ENCODE measurements at places on chromosomes 5 and 9.

DNA sequence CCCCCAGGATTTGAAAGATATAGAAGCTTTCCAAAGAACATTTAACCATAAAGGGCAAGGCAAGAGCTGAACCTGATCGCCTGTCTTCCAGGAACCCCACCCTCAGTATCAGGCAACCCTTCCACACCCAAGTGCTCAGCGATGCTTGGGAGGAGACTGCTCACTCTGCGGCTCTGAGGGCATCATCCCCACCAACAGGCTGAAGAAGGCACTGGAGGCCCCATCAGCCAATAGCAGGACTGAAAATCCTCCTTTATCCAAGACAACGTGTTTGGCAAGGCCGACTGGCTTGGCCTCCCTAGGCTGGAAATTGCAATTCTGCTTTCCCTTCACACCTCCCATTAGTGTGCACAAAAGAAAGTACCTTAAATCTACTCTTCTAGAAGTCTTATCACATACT lies 1.4 kb upstream of the PPP2CA start:
- no peak for DNase-seq

GRCh38 chr9:133238851-133239532 lies 29.9 kb upstream of the OBP2B start:
- peak; percentile 80 for DNase-seq

- DNase-seq: no peak
Measured at GRCh38 chr9:116234081-116234480, 80.5 kb downstream of the PAPPA start.

GRCh38 chr5:153998010-153998409 lies 40.7 kb downstream of the FAM114A2 start:
- no peak for DNase-seq

- no peak for DNase-seq
Measured at GRCh38 chr5:89041976-89042375, 159.0 kb upstream of the MEF2C start.
